ENCODE measurements at places on chromosomes 3 and 15. TPM values are rescaled to one million over a fixed set of nuclear protein-coding genes. Genes with fewer than 3 reads are reported as not detected.

DNA sequence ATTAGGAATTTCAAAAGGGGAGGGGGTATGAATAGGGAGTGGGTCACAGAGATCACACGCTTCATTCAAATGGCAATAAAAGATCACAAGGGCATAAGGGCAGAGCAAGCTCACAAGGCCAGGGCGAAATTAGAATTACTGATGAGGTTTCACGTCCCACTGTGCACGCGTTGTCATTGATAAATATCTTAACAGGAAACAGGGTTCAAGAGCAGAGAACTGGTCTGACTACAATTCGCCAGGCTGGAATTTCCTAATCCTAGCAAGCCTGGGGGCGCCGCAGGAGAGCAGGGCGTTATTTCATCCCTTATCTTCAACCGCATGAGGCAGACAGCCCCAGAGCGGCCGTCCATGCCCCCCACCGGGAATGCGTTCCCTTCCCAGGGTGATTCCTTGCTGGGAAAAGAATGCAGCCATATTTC is 18.1 kb upstream of the SMCO1 start:
- no peak for DNase-seq

- DNase-seq, result no peak
Measured at GRCh38 chr3:183159333-183159732, 3.2 kb downstream of the LAMP3 start.

- DNase-seq, result no peak
Measured at GRCh38 chr15:71623111-71623510, 187.2 kb upstream of the NR2E3 start.

GRCh38 chr3:21542656-21543379 is 208.2 kb downstream of the ZNF385D start:
- DNase-seq, result no peak

DNA sequence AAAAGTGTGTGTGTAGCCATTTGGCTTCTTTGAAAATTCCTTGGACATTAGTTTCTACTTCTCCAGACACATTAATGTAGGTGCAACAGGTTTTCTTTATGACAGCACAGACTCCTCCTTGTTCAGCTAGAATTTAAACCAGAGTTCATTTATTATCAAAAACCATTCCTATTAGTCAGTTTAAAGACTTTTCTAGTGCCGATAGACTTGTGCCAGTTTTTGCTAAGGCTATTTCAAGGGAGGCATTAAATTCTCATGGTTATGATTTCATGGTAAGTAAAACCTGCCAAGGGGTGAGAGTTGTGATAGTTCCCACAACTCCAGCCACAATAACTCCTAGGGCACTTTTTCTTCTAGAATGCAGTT is 20.6 kb upstream of the SENP7 start:
- DNase-seq, result no peak

DNA sequence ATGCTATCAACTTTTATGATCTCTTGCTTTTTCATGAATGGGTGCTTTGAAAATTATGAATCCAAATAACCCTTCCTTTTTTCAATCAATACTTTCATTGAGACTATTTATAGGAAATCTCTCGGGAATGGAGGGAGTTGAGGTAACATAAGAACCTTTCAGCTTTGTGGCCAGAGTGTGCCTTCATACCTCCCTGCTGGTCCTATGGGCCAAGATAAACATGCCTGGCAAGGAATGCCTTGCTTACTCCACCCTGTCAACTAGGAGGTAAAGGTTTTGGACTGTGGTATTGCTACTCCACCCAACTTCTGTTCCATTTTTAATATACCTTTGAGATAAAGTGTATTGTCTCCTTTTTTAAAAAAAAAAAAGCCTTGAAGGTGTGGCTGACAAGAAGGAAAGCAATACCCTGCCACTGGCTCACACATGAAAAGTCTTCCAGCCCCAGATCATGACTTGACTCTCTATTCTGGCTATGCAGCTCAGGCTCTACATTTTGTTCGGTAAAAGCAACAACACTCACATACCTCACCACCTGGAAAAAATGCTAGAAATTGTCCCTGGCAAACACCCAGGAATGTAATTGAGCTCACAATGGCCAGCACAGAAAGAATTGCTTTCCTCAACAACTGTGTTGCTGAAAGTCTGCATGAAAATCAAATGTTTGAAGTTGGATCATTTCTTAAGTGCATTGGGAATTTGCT is 35.8 kb downstream of the COL8A1 start:
- no peak for DNase-seq

DNA sequence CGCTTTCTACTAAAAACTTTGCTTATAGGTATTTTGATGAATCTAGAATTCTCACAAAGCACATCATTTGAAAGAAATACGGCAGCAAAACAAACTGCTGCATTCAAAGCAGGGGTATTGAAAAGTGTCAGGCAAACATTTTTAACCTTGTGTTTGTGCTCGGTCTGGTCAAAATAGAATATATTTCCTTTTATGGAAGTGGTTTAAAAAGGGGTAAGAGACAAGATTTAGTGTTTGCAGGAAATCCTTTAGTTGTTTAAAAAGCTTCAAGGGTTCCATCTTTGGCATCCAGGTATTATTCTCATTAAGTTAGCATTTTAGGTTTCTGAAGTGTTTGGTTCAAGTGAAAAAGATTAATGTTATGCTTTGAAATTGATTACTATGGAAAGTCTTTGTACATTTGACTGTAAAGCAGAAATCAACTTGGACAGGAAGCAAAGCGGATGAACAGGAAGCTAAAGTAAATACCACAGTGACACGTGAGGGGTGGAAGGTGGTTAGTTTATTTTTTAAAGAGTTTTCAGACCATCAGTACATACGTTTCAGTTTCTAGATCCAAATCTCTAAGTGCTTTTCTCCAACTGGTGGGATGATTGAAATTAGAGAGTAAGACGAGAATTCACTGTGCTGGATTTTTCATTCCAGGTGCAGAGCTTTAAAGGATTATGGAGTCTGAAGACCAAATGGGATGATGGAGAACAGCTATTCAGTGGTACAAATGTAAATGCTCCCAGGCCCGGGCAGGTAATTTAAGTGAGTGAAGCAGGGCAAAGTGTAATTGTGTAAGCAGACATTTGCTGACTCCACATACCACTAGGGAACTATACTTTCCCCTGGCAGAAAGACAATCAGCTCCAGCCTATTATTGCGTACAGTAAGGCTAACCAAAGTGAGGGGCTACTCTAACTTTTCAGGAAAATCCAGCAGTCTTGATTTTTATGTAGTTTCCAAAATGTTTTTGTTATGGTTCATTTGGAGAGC is 341.8 kb upstream of the TBL1XR1 start:
- DNase-seq, result no peak

GRCh38 chr3:183532620-183533411 is 22.7 kb downstream of the KLHL6 start:
- DNase-seq, result no peak

DNA sequence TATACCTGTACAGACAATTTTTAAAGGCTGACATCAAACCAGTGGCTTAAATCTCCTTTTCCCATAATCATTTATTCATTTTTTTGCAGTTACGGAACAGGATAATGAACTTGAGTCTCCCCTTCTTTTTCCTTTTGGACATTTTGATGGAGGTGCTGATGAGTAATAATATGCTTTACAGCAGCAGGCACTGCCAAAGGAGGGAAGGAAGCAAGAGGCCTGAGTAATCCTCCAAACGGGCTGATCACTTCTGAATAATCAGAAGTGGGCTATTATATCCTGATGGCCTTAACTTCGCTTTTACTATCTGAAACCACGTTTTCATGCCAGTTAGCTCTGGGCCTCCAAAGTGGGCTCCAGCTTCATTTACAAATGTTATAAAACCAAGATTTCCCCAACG is 527.2 kb downstream of the FOXP1 start:
- no peak for DNase-seq

GRCh38 chr15:51869060-51869421 is 39.6 kb downstream of the TMOD3 start:
- peak; percentile 67 for DNase-seq

ARGFX gene
- total RNA-seq, result not detected

GASK1A gene
- 4.6 TPM for total RNA-seq

CHST13 gene
- total RNA-seq, result 2.0 TPM

All from transverse colon (tissue), 4 donors.